GM03348 (cell line): ENCODE measurements at places on chromosomes 7 and 10.

DNA sequence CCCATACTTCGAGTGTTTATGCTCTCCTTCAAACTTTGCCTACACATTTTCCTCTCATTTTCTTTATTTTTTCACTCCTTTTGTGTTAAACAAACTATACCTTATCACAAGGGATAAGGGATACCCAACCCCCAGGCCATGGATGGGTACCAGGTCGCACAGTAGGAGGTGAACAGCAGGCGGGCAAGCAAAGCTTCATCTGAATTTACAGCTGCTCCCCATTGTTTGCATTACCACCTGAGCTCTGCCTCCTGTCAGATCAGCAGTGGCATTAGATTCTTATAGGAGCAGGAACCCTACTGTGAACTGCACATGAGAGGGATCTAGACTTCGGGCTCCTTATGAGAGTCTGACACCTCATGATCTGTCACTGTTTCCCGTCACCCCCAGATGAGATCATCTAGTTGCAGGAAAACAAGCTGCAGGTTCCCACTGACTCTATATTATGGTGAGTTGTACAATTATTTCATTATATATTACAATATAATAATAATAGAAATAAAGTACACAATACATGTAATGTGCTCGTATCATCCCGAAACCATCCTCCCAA lies 28.5 kb downstream of the ZC3HC1 start:
- no peak for DNase-seq

GRCh38 chr7:140284062-140284461 lies 107.3 kb upstream of the KDM7A start:
- DNase-seq, result no peak

DNA sequence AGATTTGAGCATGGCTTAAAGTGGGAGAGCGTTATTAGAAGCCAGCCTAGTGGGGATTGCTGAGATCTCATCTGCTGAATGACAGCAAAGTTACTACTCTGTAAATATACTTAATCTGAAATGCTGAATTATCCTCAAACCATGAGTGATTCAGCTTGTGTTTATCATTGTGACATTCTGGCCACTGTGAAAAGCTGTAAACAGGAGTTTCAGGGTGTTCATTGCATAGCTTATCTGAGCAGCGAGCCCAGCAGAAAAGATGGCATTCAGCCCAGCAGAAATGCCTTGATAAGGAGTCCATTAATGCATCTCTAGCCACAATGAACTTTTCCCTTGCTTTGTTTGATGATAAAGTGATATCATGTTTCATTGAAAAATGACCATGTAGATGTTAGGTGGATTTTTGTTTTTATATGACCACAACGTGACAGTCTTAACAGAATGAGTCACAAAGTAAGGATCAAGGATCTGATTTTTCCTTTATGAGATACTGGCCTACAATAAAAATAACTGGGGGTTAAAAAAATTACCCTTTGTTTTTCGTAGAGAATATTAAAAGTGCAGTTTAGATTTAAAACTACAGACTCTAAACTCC lies 7.8 kb downstream of the TES start:
- DNase-seq, result no peak

DNA sequence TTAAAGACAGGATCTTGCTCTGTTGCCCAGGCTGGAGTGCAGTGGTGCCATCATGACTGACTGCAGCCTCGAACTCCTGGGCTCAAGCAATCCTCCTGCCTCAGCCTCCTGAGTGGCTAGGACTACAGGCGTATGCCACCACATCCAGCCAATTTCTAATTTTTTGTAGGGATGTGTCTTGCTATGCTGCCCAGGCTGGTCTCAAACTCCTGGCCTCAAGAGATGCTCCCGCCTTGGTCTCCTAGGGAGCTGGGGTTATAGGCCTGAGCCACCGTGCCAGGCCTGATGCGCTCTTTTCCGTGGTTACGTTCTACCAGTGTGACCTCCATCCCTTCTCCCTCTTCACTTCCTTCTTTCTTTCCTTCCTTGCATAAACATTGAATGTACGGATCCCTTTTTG lies 34.2 kb upstream of the IL15RA start:
- DNase-seq, result no peak

DNA sequence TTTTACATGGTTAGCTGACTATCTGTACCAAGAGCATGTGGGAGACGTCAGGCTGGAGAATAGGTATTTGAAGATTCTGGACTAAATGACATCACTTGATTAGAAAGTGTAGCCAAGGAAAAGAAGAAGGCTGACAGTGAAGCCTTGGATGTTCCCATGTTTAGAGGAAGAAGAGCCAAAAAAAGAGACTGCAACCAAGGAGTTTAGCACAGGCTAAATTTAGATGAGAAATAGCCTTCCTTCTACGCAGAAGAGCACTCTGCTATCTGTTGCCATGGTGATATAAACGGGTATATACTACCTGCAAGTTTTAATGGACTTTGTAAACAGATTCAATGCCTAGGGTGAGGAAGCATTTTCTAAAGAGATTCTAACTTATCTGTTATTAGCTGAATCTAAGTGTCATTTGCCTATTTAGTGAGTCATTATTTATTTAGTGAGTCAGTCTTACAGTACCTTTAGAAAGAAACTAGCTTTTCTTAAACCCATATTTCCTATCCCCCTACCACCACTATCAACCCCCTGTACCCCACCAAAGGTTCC lies 69.8 kb downstream of the CDK6 start:
- no peak for DNase-seq

- no peak for DNase-seq
Measured at GRCh38 chr10:132739225-132739613, 46.7 kb downstream of the NKX6-2 start.

GRCh38 chr7:5779141-5779540 lies 2.3 kb downstream of the RNF216 start:
- DNase-seq, result no peak

GRCh38 chr7:144784943-144785342 lies 50.9 kb downstream of the TPK1 start:
- DNase-seq, result peak; percentile 10

DNA sequence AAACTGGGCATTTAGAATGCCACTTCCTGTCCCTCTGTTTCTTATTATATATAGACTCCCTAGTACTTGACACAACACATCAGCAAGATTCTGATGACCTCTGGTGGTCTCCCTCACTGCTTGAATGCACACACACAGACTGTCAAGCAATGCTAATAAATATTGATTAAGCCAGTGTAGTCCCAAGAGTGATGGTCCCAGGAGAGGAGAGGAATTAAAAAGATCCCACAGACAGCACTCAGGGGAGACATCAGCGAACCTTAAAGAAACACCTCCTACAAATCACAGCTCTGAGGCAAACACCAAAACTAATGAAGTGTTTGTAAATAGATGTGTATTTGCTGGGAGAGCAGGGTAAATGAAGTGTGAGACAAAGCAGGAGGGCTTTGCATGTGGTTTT lies 1291.2 kb downstream of the XPNPEP1 start:
- DNase-seq, result no peak

DNA sequence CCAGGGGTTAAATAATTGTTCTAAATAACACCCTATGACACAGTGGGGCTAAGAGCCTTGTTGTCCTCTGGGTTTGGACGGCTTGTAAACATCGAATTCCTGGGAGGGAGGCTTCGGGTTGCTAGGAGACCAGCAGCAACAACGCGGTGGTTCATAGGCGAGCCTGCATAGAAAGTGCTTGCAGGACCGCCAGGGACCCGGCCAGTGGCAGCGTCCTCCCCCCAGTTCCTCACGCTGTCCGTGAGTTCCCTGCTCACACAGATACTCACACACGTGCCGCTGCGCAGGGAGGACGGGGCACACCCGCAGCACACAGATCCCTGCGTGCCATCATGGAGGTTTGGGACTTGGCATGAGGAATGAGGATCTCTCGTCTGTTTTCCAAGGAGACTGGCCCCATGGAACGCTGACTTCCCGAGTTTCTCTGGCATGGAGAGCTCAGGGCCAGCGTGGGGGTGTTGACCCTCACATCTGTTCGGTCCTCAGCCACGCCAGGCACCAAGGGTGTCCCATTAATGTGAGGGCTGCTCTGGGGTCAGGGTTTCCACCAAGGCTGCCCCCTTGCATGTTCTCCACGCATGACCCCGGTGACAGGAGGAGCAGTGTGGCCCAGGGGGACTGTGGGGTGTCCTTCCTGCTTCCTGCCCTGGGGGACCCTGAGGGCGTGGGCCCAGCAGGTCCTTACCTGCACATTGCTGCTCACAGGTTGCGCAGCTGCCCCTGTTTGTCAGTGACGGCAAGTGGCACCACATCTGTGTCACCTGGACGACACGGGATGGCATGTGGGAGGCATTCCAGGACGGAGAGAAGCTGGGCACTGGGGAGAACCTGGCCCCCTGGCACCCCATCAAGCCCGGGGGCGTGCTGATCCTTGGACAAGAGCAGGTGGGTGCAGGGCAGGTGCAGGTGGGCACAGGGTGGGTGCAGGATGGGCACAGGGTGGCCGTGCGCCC lies 9.7 kb downstream of the NPTX2 start:
- DNase-seq, result no peak

DNA sequence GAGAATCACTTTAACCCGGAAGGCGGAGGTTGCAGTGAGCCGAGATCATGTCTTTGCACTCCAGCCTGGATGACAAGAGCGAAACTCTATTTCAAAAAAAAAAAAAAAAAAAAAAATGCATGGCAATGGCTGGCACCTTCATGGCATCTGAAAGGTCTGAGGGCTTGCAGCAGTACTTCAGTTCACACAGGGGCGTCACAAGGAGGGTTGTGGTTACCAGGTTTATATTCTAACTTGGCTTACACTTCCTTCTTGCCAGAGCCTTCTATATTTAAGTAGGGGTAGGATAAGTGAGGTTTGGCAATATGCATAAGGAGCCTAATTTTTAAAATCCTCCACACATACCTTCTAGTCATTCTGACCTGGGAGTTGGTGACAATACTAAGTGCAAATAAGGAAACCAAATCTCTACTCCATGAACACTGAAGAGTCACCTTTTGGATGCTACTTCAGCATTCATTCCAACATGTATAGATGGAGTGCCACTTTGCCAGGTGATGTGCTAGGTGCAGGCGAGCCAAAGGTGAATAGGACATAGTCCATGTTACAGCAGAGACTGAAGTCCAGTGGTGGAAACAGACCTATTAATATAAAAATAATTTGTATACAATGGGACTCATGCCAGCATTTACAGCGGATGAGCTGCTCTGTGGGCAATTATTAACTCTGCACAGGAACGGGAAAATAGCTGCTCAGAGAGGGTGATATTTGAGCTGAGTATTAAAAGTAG lies 57.8 kb upstream of the PDCD4 start:
- DNase-seq, result no peak

GRCh38 chr7:12257582-12257981 lies 46.5 kb downstream of the TMEM106B start:
- peak; percentile 6 for DNase-seq

GRCh38 chr10:92699518-92700381 lies 10.0 kb downstream of the HHEX start:
- peak; percentile 63 for DNase-seq

DNA sequence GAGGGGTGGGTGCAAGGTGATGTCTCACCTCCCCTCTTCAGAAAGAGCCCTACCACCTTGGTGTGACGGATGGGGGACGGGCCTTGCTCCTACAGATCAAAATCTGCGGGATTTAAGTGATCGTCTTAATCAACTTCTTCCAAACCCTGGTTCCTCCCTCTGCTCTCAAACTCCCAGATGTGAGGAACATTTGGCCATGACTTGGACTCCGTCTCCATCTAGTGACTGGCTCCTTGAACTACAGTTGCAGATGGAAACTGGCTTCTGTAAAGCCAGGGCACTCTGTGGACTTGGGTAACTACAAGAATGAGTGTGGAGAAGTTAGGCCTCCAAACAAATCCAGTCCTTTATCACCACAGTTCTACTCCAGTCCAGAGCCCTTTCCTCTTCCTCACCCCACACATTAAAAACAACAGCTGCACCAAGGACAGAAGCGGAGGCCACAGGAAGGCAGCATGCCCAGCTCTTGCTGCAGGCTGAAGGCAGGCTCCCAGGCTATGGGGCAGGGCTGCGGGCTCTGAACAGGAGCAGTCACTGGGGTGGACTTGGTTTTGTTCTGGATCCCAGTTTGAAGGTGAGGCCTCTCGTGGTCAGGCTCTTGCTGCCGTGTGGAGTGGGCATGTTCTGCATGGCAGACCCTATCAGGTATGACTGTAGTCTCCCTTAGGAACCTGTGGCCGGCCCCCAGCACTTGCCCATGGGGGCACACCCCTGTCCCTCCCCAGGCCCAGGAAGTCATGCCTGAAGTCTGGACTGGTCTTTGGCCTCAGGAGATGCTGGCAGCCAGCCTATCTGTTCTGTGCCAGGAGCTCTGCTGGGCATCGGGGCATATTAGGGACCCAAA lies 79.4 kb downstream of the VWC2 start:
- peak; percentile 87 for DNase-seq

DNA sequence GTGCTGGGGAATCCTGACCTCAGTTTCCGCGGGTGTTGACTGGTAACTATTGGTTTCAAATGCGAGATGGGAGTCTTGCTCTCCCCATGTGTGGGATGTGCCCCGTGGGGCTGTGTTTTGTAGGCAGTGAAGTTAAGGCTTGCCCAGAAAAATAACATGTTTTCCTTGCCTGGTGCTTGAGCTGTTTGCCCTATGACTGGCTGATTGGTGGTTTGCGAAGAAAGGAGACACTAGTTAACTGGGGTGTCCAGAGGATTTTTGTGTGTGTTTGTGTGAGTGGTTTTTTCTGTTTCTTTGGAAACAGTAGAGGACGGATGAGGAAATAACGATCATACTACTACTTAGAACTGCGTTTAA lies 61.9 kb downstream of the CREB5 start:
- no peak for DNase-seq

DNA sequence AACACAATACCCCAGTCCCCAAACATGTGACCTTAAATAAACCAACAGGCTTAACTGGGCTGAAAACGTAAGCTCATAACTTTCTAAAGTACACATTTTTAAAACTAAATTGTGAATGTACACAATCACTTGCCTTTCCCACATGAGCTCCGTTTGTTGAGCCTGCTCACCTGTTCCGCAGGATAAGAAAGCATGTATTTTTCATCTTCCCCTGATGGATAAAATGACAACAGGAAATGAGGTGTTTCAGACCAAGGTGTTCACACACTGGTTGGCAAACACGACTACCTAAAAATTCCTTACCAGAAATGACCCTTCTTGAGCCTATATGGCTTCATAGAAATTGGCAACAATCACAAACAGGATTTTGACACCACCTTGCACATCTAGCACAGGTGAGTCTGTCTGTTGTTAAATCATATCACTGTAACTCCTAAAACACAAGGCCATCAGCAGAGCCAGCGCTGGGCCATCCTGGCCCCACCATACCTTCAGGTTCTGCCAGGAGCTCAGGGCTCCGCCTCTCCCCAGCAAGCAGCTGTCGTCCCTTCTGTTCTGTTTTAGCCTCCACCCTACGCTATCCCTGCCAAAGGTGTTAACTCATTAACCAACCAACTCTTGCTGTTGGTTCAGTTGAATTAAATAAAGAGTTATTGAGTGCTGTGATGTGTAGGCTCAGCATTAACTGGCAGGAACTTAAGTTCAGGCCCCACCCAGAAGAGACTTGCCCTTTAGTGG lies 73.6 kb upstream of the RNF32 start:
- DNase-seq, result no peak

DNA sequence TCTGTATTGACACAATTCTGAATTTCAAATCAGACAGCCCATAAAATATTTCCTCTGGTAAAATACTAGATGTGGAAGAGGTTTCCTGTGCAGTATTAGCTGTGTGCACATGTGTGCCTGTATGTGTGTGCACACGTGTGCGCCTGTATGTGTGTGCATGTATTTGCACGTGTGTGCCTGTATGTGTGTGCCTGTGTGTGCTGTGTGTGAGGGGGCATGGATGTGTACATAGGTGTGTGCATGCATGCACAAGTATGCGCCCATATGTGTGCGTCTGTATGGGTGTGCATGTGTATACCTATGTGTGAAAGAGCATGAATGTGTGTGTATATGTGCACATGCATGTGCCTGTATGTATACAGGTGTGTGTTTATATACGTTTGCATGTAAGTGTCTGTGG lies 191.4 kb downstream of the KLF6 start:
- DNase-seq, result no peak

- DNase-seq, result peak; percentile 1
Measured at GRCh38 chr7:100860702-100861615, 6.2 kb upstream of the TRIP6 start.
